HFFc6 (cell line): ENCODE measurements at places on chromosomes 7 and 10. TPM values are rescaled to one million over a fixed set of nuclear protein-coding genes. Genes with fewer than 3 reads are reported as not detected.
A peak's percentile ranks its signal among the peaks of the same experiment; 100 is the strongest.

GRCh38 chr7:3588341-3588740 lies 287.3 kb downstream of the SDK1 start:
- no peaks in the 10 kb centered on the region for H3K36me3 ChIP-seq
- no peaks in the 10 kb centered on the region for H3K27me3 ChIP-seq
- no peak overlapping the region for H3K4me3 ChIP-seq
- no peak for DNase-seq

ZNF503 gene
- total RNA-seq = 9.8 to 15.9 TPM (median 11.6 TPM) in 3 replicates

DNA sequence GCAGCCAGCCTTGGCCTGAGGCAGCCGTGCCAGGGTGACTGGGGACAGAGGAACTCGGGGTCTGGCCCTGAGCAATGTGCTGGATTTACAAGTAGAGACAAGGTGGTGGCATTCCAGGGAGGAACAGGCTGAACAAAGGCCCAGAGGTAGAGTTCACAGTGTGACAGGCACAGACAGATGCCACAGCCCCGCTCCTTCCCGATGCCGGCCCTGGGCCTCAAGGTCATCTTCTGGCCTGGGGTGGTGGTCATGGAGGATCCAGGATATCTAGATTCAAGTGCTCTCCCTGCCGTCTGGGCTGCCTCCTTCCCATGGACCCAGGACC lies 68.9 kb upstream of the COL13A1 start:
- H3K27me3 ChIP-seq = peaks cover 7% of the 10 kb centered on the region
- no peak overlapping the region for H3K4me3 ChIP-seq
- H3K4me1 ChIP-seq = peaks cover 37% of the 10 kb centered on the region
- no peak for DNase-seq
- H3K36me3 ChIP-seq = no peaks in the 10 kb centered on the region

DNA sequence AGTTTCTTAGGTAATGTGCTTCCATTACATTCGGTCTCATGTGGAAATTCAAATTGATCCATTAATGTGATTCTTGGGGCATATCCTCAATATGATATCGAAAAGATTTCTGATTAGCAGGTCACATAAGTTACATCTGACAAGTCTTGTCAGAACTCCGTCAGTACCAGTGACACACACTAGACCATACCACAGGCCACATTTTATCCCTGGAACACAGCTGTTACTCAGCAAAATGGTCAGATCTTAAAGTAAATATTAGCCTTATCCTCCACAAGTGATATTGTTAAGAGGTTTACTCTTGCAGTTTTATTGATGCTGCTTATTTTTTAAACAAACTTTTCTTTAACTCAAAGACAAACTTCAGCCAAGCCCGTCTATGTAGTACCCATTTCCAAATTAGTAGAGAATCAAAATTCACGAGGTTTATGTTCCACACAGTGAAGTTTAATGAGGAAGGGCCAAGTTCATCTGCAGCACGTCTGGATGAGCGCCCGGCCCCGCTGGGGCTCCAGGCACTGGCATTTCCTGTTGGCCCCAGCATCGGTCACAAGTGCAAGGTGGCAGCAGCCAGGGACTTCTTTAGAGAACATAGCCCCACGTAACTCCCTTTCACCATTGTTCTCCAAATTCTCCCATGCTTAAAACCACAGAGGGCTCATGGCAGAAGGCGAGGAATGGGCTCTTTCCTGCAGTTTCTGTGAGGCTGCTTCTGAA lies 132.2 kb downstream of the VIPR2 start:
- no peak overlapping the region for H3K4me3 ChIP-seq
- H3K27me3 ChIP-seq = peaks cover 12% of the 10 kb centered on the region
- no peaks in the 10 kb centered on the region for H3K36me3 ChIP-seq
- no peak for DNase-seq
- H3K4me1 ChIP-seq = peaks cover 26% of the 10 kb centered on the region; the same call in 1 of the 2 replicates
- no peak overlapping the region for H3K27ac ChIP-seq

SEMA3D gene
- total RNA-seq = 11.9 to 22.4 TPM (median 20.5 TPM) in 3 replicates

RPEL1 gene
- not detected in 3 replicates for total RNA-seq

DNA sequence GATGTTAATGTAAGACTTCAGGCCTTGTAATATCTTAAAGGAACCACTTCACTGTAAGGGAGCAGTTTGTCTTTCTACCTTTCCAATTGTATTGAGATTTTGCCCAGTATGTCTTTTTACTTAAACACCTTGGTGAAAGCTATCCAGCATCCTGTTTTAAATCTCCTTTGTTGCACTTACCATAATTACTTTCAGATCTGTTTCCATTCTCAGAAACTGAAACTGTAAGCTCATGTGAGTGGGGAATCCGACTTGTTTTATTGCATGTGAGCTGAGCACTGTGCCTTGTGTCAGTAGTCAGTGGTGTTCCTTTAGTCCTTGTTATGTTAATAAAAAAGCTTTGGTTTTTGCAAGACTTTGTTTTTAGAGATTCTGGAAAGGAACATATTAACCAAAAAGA lies 42.2 kb downstream of the BMPR1A start:
- peak overlapping the region; percentile 71 for H3K4me3 ChIP-seq
- DNase-seq = no peak
- H3K4me1 ChIP-seq = peaks cover 53% of the 10 kb centered on the region
- peak overlapping the region; percentile 41; the same call in 1 of the 2 replicates for H3K27ac ChIP-seq
- H3K36me3 ChIP-seq = peaks cover 4% of the 10 kb centered on the region; the same call in 1 of the 2 replicates
- H3K27me3 ChIP-seq = peaks cover 3% of the 10 kb centered on the region; the same call in 1 of the 2 replicates

- H3K27ac ChIP-seq = peak within 1 kb of the TSS; percentile 58
- peaks cover 2% of the 10 kb centered on the region for H3K27me3 ChIP-seq
- peaks cover 31% of the 10 kb centered on the region for H3K4me1 ChIP-seq
- peak; percentile 90 for DNase-seq
- H3K36me3 ChIP-seq = no peaks in the 10 kb centered on the region
- H3K4me3 ChIP-seq = peak within 1 kb of the TSS; percentile 88
These were observed at the start of gene HSPA12A for GRCh38 chr10:116742367-116743265. TSS of gene HSPA12A (minus strand) at chr10:116742566. CDS start at chr10:116742469, 97 bp downstream.

PKD2L1 gene
- not detected in 3 replicates for total RNA-seq

DNA sequence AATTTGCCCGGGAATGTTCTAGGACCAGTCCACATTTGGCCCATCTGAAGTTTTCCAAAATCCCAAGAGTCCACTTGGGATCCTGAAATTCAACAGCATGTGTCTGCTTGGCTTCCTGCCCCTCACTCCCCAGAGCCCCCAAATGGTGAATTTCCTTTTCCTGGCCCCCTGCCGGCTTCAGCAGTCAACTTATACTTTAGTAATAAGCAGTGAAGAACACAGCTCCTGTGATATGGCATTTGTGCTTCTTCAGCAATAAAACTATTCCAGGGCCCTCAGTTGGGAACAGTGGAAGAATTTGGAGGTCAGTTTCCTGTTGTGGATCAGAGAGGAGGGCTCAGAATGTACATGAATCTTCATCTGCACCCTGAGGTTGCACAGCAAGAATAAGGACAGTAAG lies 51.1 kb downstream of the PRF1 start:
- peak overlapping the region; percentile 49; the same call in 1 of the 2 replicates for H3K4me3 ChIP-seq
- H3K27ac ChIP-seq = peak overlapping the region; percentile 73; the same call in 1 of the 2 replicates
- H3K27me3 ChIP-seq = no peaks in the 10 kb centered on the region; the same call in 1 of the 2 replicates
- DNase-seq = no peak

GRCh38 chr10:1171586-1171985 lies 115.4 kb downstream of the WDR37 start:
- H3K27me3 ChIP-seq = peaks cover 17% of the 10 kb centered on the region
- H3K36me3 ChIP-seq = no peaks in the 10 kb centered on the region
- H3K27ac ChIP-seq = no peak overlapping the region
- no peak for DNase-seq
- peaks cover 8% of the 10 kb centered on the region; the same call in 1 of the 2 replicates for H3K4me1 ChIP-seq

DNA sequence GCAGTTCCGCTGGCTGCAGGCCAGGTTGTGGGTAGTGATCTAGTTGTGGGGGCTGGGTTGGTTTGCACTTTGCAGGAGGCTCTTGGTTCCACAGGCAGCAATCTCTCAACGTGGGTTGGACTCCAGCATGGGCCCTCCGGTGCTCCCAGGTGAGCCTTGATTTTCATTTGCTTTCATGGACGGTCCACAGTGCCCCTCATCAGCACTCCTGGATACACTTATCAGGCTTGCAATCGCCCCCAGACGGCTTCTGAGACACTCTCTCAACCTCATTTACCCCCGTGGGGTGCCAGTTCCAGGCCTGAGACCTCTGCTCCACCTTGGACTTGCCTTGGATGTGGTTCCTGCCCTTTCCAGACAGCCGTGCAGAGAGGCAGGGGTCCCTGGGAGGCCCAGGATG lies 31.3 kb upstream of the ZNF273 start:
- H3K4me3 ChIP-seq = no peak overlapping the region
- H3K27ac ChIP-seq = no peak overlapping the region
- no peaks in the 10 kb centered on the region for H3K4me1 ChIP-seq
- peaks cover 14% of the 10 kb centered on the region for H3K27me3 ChIP-seq
- DNase-seq = no peak

DNA sequence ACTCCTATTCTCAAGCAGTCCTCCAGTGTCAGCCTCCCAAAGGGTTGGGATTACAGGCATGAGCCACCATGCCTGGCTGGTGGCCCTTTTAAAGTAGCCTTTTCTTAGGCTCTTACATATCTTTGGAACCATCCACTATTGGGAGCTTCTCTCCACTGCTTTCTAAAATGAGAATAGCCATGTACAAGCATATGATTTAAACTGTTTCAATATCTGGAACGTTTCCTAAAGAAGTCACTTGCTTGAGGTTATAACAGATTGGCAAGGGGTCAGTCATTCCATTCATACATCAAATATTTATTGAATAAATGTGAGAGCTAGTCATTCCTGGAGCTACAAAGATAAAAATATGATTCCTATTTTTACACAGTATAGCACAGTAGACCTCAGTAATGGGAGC lies 97.4 kb upstream of the LRGUK start:
- H3K4me3 ChIP-seq = no peak overlapping the region
- H3K4me1 ChIP-seq = no peaks in the 10 kb centered on the region
- H3K27me3 ChIP-seq = peaks cover 2% of the 10 kb centered on the region; the same call in 1 of the 2 replicates
- H3K27ac ChIP-seq = no peak overlapping the region
- no peak for DNase-seq
- 0 out of 2 replicates have a peak, but pooled peaks cover 5% of the 10 kb centered on the region for H3K36me3 ChIP-seq

GRCh38 chr10:50832171-50832751 lies 53.2 kb downstream of the A1CF start:
- no peak for DNase-seq
- peaks cover 12% of the 10 kb centered on the region for H3K27me3 ChIP-seq
- H3K36me3 ChIP-seq = no peaks in the 10 kb centered on the region
- H3K4me3 ChIP-seq = no peak overlapping the region

- H3K36me3 ChIP-seq = no peaks in the 10 kb centered on the region
- H3K27ac ChIP-seq = no peak overlapping the region
- H3K27me3 ChIP-seq = peaks cover 34% of the 10 kb centered on the region
- peak overlapping the region; percentile 83 for H3K4me3 ChIP-seq
- DNase-seq = no peak
These were observed 2.2 kb upstream of the FZD8 start for GRCh38 chr10:35644050-35644950.

DNA sequence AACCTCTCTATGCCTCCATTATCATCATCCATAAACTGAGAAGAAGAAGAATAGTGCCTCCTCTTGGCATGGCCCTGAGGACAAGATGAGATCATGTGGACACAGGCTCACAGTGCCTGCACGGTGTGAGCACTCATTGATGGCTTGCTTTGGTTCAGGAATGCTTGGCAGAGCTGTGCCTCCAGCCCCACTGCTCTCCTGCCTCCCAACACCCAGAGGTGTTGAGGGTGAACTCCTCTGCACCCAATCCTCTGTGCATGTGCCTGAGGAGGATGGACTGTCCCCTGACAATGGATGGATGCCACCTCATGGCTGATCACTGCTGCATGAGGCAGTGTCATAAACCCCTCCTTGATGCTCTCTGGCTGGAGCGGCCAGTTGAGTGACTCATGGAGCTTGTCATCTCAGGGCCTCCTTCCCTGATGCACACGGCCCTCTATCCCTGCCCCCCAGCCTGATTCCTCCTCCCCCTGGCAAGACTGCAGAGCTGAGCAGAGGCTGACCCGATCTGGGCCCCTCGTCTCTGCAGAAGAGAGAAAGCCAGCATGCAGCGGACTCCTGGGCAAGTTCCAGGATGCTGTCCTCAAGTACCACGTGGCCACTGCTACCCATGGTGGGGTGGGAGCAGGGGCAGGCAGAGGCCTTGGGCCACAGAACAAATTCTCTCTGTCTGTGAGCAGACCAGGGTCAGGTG lies 136.3 kb downstream of the KCNMA1 start:
- H3K27ac ChIP-seq = peak overlapping the region; percentile 94
- H3K4me3 ChIP-seq = peak overlapping the region; percentile 72
- peaks cover 94% of the 10 kb centered on the region for H3K4me1 ChIP-seq
- peaks cover 4% of the 10 kb centered on the region for H3K27me3 ChIP-seq

GRCh38 chr7:30799976-30800661 lies 28.9 kb downstream of the MINDY4 start:
- H3K4me3 ChIP-seq = peak overlapping the region; percentile 53
- peak overlapping the region; percentile 61 for H3K27ac ChIP-seq
- no peak for DNase-seq
- H3K27me3 ChIP-seq = peaks cover 5% of the 10 kb centered on the region

JCAD gene
- 30.1 to 53.0 TPM (median 34.0 TPM) in 3 replicates for total RNA-seq

- peaks cover 22% of the 10 kb centered on the region for H3K4me1 ChIP-seq
- no peaks in the 10 kb centered on the region; the same call in 1 of the 2 replicates for H3K36me3 ChIP-seq
- H3K27ac ChIP-seq = no peak overlapping the region
- DNase-seq = peak; percentile 39
These were observed 85.3 kb downstream of the FAM241B start for GRCh38 chr10:69715156-69715898.

DNA sequence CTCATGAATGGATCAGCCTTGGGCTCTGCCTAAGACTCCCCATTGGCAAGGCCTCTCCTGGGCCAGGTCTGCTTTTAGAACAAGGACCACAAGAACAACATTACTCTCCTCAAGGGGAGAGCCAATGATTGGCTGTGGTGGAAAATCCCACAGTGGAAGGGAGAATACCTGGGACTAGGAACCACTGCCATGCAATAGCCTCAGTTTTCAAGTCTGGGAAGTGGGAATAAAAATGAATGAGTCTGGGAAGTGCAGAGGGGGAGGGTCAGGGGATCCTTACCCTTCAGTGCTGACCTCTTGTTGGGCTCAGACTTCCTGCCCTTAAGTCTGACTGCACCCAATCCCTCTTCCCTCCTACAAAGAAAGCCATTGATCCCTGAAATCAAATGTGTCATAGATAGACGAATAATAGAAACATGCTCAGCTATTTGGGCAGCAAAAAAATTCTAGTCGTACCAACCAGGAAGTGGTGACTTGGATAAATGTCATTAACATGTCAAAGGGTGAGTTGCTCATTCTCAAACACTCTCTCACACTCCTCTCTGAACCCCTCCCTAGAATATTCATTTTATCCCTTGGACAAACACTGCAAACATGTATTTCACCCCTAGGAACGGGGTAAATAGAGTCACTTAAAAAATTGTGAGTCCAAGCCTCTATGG lies 123.6 kb downstream of the SH3PXD2A start:
- H3K27me3 ChIP-seq = no peaks in the 10 kb centered on the region
- H3K27ac ChIP-seq = peak overlapping the region; percentile 42; the same call in 1 of the 2 replicates
- no peak overlapping the region for H3K4me3 ChIP-seq
- peaks cover 39% of the 10 kb centered on the region for H3K4me1 ChIP-seq

GRCh38 chr7:75662579-75663301 lies 76.0 kb downstream of the HIP1 start:
- DNase-seq = no peak
- peaks cover 13% of the 10 kb centered on the region for H3K4me1 ChIP-seq
- no peak overlapping the region for H3K27ac ChIP-seq
- H3K27me3 ChIP-seq = no peaks in the 10 kb centered on the region; the same call in 1 of the 2 replicates
